ENCODE measurements at places on chromosomes 3 and 15.

DNA sequence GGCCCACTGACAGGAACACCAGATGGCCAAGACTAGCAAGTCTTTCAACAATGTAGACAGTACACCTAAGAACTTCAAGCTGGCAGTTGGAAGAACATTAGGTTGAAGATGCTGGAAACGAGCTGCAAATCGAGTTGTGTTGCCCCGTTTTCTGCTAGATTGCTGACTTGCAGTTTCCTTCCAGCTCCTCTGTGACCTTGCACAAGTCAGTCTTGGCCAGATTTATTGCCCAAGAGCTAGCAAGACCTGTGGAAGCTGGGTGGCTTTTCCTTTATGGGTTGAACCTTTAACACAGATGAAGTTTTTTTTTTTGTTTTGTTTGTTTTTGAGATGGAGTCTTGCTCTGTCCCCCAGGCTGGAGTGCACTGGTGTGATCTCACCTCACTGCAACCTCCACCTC is 2.9 kb upstream of the RBM6 start:
- DNase-seq: no peak

DNA sequence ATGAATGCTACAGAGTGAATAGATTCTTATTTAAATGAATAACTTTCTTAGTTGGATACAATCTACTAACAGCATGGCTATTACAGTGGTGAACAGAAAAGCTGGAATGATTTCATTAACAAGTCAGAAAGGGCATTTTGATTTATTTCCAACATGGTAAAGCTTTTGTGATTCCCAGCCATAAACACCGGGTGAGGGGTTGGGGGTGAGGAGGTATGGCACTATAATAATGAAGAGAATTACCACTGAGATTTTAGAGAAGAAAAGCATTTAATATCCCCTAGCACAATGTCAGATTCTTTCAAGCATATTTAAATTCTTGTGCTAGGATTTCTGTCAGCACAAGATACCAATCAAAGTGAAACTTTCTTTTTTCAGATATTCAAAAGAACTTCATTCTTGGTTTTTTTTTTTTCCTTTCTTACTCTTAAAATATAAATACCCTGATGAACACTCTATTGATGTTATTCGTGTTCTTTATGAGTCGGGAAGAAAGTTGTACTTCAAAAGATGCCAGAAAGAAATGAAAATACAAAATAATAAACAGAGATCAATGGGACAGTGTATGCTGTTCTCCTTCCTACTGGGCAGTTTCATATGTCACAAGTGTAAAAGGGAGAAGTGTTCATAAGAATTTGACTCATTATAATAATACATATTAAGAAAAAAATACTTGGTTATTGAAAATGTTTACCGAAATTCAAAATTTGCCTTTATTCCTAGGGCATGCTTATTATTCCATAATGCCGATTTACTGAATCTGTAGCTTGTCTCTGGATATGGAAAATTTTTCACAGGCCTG is 522.8 kb downstream of the CADM2 start:
- DNase-seq: no peak

DNA sequence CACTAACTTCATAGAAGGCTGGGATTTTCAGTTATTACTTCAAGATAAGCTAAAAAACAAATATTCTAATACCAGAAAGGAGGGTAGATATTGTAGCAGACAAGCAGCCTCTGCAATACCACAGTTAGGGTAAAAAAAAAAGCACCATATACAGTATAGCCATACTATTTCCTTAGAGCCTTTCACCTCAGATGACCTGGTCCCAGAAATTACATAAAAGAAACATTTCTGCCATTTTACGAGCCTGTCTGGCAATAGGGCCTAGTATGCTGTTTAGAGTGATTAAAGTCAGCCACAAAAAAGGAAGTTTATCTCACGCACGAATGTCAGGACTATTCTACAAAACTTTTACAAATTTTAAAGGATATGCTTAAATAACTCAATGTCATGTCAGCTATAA is 1016.6 kb downstream of the PLOD2 start:
- no peak for DNase-seq

DNA sequence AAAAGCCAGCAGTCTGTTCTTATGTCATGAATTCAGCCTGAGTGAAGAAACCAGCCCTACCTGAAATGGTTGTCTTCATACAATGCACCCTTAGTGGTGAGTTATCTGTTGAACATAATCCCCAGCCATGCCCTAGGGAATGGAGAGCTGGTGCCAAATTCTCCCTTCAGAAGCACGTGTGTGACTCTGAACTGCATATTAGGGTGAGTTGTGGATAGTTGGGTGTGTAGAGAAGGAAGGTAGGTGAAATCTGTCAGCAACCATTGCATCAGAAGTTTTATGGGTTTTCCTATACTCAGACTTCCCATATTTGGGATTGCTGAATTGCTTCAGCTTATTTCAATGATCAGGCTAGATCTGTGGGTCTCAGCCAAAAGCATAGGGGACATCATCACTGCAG is 46.5 kb upstream of the TP63 start:
- no peak for DNase-seq

DNA sequence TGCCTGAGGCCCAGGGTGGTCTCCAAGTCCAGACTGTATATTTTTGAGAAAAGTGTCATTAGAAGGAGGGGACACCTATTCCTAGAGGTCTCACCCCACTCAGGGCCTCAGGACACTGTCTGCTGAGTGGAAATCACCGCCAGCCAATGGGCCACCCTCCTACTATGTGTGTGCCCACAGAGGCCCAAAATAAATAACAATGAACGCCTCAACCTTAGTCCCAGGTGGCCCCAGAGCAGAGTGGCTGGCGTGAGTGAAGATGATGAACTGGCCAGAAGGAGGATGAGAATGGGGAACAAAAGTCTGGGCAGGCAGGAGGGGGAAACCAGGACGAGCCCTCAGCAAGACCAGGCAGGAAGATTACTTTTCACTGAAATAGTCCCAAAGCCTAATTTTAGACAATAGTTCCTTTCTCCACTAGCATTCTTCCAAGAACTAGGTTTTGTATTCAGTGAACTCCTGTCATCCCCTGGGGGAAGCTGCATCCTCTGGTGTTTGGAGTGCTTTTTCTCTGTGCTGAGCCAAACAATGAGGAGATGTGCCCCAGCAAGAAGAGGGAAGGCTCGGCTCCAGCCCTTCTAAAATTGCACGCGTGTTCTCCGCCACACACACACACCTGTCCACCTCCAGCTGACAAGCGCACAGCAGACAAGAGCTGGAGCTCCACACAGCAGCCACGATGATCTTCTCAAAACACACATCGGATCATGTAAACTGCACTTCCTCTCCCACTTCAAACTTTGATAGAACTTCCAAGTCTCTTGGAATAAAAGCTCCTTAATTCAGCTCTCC is 72.2 kb downstream of the ADCY5 start:
- no peak for DNase-seq

- DNase-seq: no peak
Observed at GRCh38 chr3:89138048-89138447, 30.6 kb downstream of the EPHA3 start.

DNA sequence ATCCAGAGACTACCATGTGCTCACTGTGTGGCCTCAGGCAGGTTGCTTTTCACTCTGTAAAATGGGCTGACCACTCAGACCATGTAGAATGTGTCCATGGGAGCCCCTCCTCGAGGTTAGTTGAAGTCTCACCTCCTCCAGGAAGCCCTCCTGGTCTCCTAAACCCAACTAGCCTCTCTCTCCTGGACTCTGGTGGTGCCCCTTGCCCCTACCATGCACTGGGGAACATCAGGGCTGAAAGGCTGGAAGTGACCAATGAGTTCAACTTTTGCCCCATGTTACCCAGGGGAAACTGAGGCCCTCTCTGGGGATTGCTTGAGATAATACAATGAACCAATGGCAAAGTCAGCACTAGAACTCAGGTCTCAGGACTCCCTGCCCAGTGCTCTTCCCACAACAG is 69.2 kb upstream of the SLC6A6 start:
- no peak for DNase-seq

- no peak for DNase-seq
Observed at GRCh38 chr3:112682361-112682760, 41.4 kb upstream of the CCDC80 start.

DNA sequence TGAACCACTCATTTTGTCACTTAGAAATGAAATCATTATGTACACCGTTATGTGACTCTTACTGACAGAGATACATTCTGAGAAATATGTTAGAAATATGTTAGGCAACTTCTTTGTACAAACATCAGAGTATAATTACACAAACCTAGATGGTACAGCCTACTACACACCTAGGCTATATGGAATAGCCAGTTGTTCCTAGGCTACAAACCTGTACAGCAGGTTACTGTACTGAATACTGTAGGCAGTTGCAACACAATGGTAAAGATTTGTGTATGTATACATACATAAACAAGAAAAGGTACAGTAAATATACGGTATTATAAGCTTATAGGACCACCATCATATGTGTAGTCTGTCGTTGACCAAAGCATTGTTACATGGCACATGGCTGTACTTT is 3.7 kb downstream of the SACM1L start:
- DNase-seq: no peak

DNA sequence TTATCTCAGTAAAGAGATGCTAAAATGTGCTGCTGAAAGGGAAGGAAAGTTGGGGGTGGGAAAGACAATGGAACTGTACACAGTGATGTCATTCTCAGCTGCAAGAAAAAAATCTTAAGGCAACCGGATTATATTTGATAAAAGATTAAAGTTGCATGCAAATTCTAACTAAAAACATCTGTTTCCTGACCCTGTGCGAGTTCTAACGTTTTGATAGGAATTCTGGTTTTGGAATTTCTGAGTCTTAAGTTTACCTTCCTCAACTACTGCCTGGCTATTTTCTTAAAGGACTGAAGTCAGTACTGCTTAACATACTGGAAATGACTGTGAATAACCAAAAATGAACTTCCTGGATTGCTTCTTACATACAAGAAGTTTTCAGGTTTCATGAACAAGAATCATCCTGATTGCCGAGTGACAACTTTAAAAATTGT is 115.5 kb downstream of the SLC25A26 start:
- no peak for DNase-seq

DNA sequence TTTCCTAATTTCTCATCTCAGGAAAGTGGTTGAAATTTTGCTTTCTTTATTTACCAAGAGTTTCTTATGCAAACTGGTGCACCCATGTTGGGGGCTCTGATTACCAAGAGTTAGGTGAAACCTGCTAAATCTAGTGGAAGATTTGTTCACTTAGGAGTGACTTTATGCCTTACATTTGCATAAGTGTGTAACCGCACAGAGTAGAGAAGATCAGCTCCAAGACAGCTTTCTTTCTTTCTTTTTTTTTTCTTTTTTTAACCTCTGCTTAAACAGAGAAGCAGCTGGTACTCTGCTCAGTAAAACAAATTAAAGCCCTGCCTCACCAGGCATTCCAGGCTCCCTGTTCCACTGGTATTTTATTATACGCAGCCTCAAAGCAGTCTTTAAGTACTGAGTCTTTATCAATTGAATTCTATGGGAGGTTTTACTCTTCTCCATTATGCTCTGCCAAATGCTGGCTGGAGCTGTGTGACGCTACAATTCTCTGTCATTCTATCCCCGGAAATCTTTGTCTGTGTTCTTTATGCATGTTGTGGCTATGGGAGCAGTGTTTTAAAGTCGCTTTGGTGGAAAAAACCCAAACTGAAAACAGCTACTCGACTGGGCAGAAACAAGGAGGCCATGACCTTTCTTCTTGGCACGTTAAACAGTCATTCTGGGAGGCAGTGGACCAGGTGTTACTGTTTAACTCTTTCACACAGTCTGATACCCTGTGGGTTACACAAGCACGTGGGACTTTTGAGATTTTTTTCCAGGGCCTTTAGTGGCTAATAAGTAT is 55.2 kb upstream of the GBE1 start:
- no peak for DNase-seq

DNA sequence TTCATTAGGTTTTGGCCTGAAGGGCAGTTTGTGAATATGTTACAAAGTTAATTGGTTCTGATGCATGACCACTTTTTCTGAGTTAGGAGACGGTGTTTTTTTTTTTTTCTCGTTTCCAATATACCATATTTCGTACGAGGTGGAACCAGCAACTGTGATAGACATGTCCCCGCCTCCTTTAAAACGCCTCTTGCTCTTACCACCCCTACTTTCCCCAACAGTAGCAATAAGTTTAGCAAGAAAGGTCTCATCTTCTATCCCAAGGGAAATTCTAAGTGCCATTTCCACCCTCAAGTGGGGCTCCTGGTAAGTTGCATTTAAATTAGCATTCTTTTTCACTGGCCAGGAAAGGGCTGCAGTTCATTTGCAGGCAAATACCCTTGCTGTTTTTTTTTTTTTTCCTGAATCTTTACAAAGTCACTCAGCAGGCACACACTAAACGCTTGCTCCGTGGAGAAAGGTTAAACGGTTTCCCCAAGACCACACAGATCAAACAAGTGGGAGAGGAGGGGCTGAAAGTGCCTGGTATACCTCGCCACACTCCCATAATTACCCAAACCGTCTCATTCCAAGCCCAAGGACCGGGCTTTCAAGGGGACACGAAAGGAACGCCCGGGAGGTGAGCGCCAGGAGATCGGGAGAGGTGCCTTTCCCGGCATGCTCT is 39.5 kb upstream of the MGA start:
- no peak for DNase-seq

- DNase-seq: no peak
Observed at GRCh38 chr3:53813876-53814275, 32.3 kb downstream of the CHDH start.

GRCh38 chr3:126780666-126781065 is 76.6 kb downstream of the CHCHD6 start:
- DNase-seq: no peak

- no peak for DNase-seq
Observed at GRCh38 chr3:104175696-104176095, 1191.0 kb upstream of the ALCAM start.

DNA sequence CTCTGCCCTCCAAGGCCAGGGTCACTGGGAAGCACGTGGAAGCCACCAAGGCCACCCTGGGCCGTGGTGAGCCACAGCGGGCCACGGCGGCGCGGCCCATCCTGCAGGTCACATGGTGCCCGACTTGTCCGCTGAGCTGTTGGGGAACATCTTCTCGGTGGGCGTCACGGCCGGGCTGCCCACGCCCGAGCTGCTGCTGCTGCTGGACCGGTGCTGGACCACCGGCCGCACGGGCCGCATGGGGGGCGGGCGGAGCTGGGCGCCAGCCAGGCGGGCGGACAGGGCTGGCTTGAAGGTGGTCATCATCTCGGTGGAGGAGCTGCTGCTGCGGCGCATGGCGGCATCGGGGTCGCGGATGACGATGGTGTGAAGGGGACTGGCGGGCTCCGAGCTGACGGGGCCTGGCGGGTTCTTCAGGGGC is 22.1 kb upstream of the RAD18 start:
- no peak for DNase-seq

GRCh38 chr3:70982700-70983140 is 600.8 kb downstream of the FOXP1 start:
- DNase-seq: no peak
